ENCODE measurements at places on chromosomes 5 and 9.

- peak; percentile 56 for DNase-seq
Measured at GRCh38 chr5:157342822-157343402, 77.0 kb downstream of the CYFIP2 start.

GRCh38 chr9:133135146-133135745 is 14.2 kb upstream of the RALGDS start:
- DNase-seq = peak; percentile 55

DNA sequence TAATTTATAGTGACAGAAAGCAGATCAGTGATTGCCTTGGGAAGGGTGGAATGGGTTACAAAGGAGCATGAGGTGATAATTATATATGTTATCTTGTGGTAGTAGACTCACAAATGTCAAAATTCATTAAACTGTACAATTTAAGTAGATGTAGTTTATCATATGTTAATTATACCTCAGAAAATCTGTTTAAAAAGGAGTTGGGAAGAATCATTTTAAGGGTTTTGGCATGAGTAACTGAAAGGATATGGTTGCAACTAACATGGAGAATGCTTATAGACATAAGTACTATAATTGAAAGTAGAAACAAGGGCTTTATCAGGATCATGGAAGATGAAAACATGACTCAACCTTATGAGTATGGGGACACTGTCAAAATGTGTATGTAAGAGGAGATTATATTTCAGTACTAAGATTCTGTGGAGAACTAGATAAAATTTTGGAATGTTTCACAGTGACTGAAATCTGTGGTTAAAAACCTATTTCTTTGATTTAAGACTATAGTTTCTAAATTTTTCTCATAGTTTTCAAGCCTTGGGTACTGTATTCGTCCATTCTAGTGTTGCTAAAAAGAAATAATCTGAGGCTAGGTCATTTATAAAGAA is 73.3 kb downstream of the FCHO2 start:
- DNase-seq = no peak

DNA sequence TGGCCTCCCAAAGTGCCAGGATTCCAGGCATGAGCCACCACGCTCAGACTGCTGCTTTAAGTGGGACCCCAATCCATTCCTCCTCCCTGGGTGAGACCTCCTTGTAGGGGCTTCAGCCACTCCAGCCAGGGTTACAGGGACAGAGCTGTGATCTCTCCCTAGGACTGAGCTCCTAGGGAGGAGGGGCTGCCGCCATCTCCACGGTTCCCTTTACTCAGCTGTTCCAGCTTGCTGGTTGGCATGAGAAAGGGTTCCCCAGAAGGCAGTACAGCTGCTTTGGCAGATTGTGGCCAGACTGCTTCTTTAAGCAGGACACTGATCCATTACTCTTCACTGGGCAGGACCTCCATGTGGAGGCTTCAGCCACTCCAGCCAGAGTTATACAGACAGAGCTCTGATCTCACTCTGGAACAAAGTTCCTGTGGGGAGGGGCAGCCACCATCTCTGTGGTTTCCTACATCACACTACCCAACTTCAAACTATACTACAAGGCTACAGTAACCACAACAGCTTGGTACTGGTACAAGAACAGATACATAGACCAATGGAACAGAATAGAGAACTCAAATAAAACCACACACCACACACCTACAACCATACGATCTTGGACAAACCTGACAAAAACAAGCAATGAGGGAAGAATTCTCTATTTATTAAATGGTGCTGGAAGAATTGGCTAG is 7.2 kb downstream of the INSL6 start:
- peak; percentile 53 for DNase-seq

DNA sequence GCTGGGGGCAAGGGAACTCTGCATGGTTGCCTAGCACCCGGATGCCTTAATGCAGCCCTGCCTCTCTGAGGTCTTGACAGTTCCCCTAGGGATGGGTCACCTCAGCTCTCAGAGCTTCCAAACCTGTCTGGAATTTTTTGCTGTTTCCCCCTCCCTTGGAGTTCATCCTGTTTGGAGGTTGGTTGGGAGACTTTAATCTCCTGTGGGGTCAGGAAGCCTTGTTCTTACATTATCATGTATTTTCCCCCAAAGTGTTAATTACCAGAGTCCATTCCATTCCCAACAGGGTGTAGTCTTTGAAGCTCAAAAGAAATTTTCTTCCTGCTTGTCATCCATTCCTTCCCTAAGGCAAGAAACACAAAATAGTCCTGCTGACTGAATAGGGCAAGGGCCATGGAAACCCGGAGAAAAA is 150.3 kb upstream of the SPRY4 start:
- DNase-seq = no peak

- DNase-seq = no peak
Measured at GRCh38 chr5:41252036-41252435, 38.7 kb upstream of the C6 start.

DNA sequence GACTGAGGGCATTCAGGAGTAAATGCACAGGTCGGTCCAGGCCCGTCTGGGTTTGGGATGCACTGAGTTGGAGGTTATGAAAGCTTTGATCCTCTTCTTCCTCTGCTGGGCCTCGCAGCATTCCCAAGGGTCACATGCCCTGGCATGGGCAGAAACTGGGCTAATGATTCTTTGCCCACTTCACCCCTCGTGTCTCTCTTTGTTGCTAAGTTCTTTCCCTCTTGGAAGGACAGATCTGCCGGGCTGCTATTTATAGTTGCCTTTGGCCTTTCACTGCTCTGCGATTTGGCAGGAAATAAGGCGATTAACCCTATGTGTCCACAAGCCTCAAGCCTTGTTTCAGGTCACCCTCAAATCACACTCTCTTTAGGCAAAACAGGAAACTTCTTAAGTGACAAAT is 66.9 kb downstream of the ENTREP1 start:
- DNase-seq = no peak
